A673 (cell line): ENCODE measurements at places on chromosomes 6 and 20. TPM values are rescaled to one million over a fixed set of nuclear protein-coding genes. Genes with fewer than 3 reads are reported as not detected.

UBD gene
- not detected in 2 replicates for total RNA-seq

IP6K3 gene
- total RNA-seq: not detected in 2 replicates

HLA-DQA1 gene
- not detected in 2 replicates for total RNA-seq

FOXF2 gene
- 0.13 TPM in 2 replicates for total RNA-seq

MYT1 gene
- total RNA-seq: not detected in 2 replicates

CRIP3 gene
- total RNA-seq: 2.4 TPM in 2 replicates

VSX1 gene
- total RNA-seq: not detected in 2 replicates

NRSN1 gene
- not detected in 2 replicates for total RNA-seq

BNIP5 gene
- total RNA-seq: not detected in 2 replicates

CEBPB gene
- total RNA-seq: 130 and 136 TPM in 2 replicates

TRIM38 gene
- 8.9 and 9.7 TPM in 2 replicates for total RNA-seq

TFAP2A gene
- 19.1 and 19.3 TPM in 2 replicates for total RNA-seq

TRIM15 gene
- total RNA-seq: not detected in 2 replicates

PKIB gene
- total RNA-seq: 10.4 and 11.5 TPM in 2 replicates

DCDC2 gene
- total RNA-seq: 45.1 and 54.9 TPM in 2 replicates
